ENCODE measurements at places on chromosomes 5 and 9.

DNA sequence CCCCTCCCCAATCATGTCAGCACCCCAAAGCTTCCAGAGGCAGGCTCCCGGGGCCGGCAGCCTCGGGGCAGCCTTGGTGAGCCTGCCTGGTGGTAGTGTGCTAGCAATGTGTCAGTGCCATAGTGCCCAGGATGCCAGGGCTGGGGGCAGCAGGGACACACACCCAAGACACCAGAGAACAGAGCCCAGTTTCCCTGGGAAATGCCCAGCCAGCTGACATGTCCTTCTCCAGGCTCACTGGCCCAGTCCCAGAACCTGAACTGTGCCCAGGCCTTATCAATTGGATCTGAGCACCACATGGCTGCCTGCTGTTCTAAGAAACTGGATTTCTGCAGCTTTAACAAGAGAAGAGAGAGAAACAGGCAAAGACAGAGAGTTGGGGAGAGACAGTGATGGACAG, 74.9 kb upstream of the LRRTM2 start:
- DNase-seq, result no peak

- DNase-seq, result no peak
Observed at GRCh38 chr9:5566054-5566618, 55.8 kb downstream of the PDCD1LG2 start.

DNA sequence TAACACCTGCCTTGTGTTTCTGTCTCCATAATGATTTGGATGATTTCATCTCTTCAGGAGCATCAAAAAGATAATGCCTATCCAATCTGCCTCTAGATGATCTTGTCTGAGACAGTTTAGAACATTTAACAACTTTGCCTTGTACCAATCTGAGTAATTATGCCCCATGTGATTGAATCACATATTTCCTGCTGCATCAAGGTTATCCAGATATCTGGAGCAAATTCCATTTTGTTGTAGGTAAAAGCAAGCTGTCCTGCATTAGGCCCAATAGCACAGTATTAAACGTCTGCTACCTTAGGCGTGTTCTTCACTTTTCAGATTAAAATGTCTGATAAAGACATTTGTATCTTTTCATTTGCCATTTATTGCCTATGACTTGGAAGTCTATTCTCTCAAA, 54.1 kb upstream of the MARCHF11 start:
- no peak for DNase-seq

GRCh38 chr9:110140276-110140675, 67.7 kb downstream of the C9orf152 start:
- DNase-seq, result no peak

DNA sequence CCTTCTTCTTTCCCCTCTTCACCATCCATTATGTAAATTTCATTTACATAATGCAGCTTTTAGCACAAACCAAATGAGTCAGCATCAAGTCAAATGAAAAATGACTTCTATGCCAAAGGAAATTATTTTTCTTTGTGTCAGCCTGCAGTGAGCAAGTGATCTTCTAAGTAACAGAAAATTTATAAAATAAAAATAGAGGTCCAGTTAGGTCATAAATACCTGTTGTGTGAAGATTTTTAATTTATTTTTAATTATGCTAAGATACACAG, 16.7 kb upstream of the THG1L start:
- DNase-seq, result no peak

- DNase-seq, result no peak
Observed at GRCh38 chr9:84669288-84670137, at the start of gene NTRK2. NTRK2 (plus strand) TSS chr9:84669729; CDS start chr9:84670749, 1,020 bp downstream.

DNA sequence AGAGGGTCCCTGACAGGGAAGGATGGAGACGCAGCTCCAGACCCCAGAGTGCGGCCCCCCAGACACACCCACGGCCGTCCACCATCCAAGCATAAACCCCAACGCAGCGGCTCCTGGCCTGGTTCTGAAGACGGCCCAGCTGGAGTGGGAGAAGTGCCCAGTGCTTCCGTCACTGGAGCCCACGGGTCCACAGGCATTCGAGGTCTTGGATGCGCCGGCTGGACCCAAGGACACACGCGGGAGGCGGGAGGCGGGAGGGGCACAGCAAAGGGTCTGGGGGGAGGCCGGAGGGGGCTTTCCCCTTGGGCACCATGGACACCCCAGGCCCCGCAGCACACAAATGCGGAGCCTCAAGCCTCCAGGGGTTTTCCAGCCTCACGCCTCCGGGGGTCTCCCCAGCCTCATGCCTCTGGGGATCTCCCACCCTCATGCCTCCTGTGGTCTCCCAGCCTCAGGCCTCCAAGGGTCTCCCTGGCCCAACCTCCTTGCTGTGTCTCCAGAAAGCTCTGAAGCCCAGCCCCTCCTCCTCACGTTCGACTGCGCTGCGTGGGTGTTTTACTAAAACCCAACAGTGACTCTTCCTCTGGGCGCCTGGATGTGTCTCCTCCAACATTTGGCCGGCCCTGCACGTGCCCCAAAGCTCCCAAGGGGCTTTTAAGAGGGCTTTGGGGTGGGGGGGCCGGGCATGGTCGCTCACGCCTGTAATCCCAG, 15.2 kb downstream of the EXD3 start:
- no peak for DNase-seq

DNA sequence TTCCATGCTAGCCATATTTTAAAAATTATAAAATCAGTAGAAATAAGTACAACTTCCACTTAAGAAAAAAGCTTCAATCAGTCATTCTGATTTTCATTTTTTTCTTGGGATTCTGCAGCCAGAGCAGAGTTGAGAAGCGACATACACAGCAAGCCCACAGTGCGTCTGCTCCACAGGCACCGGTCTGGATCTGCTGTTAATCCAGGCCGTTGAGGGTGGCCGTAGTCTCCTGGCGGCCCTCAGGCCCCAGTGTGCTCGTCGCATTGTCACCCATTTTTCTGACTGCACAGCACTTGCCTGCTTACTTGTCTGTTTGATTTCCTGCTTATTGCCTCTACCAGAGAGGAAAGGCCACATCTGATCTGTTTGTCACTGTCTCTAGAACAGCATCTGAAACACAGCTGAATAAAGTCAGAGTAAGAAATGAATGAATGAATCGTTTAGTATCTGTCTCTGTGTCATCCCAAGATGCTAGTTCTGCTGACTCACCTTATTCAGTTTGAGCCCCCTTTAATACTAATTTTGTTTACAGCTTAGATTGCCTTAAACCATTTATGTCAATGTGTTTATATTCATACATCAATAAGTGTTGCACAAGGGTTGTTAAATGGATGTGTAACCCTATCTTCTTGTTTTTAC, 11.6 kb upstream of the ASPN start:
- DNase-seq, result no peak

DNA sequence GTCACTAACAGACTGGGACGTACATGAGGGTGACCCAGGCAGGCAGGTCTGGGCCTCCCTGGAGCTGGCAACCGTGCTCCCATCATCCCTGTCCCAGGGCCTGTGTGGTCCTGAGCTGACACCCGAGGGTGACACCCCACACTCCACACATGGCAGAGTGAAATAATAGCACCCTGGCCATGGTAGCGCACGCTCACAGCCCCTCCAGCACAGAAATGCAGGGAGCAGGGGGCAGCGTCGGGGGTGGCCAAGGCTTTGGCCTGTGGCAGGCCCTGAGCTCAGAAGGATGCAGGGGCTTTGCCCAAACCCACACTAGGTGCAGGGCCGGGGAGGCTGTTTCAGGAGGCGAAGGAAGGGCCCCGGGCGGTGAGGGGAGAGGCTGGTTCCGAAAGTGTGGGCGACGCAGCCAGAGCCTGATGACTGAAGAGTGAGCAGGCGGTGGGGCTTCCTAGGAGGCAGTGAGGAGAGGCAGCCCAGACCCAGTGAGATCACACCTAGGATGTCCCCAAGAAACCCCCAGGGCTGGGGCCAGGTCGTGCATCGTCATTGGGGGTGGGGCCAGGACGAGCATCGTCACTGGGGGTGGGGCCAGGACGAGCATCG, 12.9 kb downstream of the OR2V2 start:
- peak; percentile 46 for DNase-seq

GRCh38 chr5:74493411-74493810, 147.1 kb downstream of the ENC1 start:
- no peak for DNase-seq

GRCh38 chr5:93599399-93600120, 16.5 kb downstream of the NR2F1 start:
- no peak for DNase-seq

DNA sequence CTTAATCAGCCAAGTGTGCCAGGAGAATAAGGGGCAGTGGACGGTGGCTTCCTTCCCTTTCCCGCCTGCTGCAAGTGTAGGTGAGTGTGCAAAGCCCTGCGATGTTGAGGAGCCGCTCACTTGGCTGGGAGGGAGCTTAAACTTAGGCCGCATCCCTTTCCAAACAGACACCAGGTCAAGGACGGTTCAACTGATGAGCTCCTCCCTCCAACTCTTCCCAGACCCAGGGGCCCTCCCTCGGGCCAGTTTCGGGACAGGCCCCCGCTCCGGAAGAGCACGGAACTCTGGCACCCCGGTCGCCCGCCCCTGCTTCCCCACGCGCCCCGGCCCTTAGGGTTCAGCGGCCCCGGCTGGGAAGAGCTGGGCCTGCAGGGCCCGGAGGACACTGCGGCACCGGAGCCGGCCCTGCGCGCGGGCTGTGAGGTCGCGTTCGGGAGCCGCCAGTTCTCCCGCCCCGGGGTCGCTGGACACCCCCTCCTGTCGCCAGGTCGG, 481 bp downstream of the MRPL36 start:
- DNase-seq, result no peak

- DNase-seq, result no peak
Observed at GRCh38 chr9:137045294-137046087, 486 bp downstream of the NPDC1 start.

DNA sequence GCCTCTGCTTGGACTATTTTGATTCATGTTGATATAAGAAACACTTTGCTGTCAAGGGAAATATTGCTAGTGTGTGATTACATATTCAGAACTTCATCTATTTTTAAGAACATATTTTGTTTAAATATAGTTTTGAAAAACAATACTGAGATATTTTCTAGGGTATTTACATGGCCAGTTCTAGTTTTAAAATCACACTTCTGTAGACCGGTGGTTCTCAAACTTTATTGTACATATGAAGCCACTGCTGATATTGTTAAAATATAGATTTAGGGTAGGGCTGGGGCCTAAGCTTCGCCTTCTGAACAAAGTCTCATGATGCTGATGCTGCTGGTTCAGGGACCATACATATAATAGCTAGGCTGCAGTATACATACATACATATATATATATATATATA, 1000.0 kb downstream of the PTPRD start:
- no peak for DNase-seq

DNA sequence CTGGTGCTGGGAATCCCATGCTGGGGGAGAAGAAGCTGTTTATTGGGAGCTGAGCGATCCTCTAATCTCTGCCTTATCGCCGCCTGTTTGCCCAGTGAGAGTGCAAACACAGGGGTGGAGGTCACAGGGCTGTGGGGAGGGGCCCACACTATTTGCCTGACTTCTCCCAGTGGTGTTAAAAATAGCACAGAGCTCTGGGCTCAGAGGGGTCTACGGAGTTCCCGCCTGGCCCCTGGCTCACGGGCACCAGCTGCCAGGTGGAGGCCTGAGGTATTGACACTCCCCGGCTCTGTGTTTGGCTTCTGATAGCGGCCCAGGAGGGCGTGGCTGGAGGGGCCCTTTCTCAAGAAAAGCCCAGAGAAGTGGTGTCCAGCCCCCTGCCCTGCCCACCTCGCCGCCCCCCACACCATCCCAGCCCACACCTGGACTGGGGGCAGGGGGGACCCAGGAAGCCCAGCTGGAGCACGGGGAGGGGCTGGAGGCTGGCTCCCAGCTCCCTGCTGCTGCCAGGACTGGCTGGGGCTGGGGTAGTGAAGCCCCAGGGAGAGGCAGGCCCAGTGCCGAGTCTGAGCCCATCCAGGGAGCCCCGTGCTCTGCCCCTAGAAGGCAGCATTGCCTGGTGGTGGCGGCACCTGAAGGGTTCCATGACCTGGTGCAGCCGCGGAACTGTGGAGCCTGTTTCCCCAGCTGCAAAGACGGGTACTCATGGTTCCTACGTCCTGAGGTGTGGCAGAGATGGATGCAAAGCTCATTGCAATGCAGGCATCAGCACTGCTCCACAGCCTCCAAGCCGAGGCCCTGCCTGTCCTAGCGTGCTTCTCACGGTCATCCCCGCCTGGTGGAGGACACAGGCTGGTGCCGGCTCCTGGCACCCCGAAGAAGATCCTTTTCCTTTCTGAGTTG, 35.7 kb upstream of the EGFL7 start:
- no peak for DNase-seq

DNA sequence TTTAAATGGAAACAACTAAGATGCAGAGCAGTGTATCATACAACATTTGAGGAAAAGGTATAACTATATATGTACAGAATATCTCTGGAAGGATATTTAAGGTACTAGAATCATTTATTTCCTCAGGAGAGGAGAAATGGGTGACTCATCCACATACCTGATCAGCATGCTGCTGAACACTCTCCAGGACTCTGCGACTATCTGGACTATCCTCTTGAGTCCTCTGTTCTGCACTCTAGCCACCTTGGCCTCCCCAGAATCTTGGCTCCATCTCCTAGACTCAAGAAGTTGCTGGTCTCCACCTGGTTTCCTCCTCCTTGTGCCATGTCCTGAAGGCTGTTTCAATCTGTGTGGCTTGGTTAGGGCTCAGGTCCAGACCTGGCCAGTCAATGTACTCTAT, 8.8 kb upstream of the PRDM6 start:
- DNase-seq, result no peak

All from stimulated activated effector memory CD8-positive, alpha-beta T cell treated with anti-CD3 and anti-CD28 coated beads, Interleukin-12 subunit alpha, Interleukin-12 subunit beta, amount 100 ng/mL, for 72 hours (primary cell).